ENCODE measurements at places on chromosomes 6 and 20.

DNA sequence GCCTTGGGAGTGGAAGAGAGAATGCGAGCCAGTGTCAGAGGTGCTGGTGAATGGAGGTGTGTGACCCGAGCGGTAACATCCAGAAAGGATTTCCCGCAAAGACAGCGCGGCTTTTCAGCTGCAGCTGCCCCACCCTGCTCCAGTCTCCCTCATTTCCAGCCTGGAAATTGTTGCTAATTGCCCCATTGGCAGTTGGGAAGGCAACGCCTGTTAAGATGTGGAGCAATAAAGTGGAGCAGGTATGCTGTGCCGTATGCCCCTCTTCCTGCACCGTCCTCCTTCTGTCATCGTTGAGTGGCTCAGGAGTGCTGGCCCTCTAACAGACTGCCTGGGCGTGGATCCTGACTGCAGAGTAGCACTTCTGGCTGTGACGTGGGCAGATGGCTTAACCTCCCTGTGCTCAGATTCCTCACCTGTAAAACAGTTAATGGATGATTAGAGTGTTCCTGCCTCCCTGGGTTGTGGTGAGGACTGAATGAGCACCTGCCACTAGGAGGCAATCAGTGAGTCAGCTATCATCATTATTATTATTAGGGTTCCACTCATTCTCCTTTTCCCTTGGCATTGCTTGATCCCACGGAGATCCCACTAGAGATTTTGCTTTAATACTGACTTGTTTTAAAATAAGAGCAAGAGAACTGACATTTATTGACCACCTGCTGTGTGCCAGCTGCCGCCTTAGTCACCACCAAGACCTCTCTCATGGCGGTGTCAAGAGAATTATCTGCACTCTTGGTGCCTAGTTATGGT, 11.7 kb downstream of the ARFGEF2 start:
- DNase-seq: no peak

DNA sequence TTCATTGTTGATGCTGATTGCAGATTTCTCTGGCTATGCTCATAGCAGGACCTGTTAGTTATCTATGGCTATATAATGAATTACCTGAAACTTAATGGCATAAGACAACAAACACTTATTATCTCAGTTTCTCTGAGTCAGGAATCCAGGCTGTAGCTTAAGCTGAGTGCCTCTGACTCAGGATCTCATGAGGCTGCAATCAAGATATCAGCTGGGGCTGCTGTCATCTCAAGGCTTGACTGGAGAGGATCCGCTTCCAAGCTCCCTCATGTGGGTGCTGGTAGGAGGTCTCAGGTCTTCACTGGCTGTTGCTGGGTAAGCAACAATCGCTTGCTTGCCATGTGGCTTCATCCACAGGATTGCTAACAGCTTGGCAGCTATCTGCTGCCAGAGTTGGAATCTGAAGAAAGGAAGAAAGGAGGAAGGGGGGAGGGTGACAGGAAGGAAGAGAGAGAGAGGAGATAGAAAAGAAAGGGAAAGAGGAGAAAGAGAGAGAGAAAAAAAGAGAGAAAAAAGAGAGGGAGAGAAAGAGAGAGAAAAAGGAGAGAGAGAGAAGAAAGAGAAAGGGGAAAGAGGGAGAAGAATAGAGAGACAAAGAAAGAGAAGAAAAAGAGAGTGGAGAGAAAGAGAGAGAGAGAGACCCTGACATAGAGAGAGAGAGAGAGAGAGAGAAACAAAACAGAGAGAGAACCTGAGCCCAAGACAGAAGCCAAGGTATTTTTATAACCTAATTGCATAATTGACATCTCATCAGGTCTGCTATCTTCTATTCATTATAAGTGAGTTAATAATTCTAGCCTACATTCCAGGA, 579.0 kb upstream of the BTBD3 start:
- no peak for DNase-seq

GRCh38 chr6:118313208-118313607, 234.9 kb upstream of the PLN start:
- DNase-seq: no peak

GRCh38 chr6:136235233-136235564, 14.9 kb downstream of the MTFR2 start:
- DNase-seq: peak; percentile 41

GRCh38 chr6:139137706-139138105, 2.8 kb downstream of the HECA start:
- DNase-seq: no peak

DNA sequence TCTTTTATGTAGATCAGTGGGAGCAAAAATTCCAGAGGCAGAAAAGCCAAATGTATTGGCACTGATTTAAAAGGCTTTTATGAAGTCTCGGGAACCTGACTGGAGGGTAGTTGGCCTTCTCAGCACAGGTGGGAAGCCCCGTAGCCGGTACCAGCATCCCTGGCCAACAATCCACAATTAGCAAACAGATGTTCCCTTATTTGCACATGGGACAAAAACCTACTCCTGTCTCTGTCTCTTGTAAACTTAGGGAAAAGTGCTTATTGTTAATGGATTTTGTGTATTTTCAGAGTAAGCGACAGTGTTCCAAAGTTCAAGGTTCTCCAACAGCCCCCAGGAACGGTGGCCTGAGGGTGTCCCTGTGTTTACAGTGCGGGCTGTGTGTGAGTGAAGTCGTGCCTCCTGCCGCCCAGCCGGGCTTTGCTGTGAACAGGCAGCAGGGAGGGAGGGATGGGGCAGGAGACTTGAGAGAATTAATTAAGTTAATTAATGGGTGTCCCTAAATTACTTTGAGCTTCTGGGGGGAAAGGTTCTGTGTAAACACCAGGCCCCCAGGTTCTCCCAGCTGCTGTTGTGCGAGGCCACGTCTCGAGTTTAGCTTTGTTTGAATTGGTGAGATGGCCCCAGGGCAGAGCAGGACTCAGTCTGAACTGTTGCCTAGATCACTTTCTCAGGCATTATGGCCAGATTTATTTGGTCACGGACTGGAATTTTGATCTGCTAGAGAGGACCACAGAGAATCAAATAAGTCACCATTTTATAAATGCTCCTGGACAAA, 3.9 kb downstream of the SYNJ2 start:
- DNase-seq: no peak
